ENCODE measurements at places on chromosomes 3 and 15.

DNA sequence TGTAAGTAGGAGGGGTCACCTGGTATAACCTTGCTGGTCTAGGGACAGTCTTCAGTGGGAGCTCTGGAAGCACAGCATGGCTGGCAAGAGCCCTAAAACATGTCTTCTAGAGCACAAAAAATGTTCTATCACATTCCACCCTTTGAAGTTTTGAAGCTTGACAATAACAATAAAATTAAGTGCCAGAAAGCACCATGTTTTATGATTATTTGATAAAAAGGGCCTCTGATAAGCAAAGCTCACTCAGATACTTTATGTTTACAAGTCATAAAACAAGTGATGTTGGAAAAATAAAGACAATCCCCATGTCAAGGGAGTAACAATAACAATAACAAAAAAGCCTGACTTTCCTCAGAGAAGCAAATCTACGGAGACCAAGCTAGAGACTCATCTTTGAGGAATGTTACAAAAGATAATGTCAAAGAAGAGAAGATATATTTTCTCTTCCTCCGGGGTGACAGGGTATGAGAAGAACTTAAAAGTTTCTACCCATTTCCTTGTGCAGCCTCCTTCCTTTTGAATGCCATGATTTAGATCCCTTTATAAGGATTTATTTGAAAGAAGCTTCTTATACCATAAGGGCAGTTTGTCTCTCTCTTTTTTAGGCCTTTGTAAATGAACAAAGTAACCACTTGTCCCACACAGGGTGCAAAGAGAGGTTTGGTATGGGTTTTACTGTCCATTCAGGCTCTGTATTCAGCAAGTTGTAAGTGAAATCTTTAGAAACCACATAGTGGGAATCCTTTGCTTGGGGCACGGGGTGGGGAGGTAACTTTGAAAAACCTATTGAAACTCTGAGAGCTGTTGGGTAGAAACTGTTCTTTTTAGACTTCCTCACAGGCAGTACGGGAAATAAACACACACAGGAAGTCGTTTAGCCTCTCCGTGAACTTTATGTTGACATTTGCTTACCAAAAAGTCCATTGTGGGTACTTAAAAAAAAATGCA, 109.6 kb upstream of the RBMS3 start:
- no peak for DNase-seq

DNA sequence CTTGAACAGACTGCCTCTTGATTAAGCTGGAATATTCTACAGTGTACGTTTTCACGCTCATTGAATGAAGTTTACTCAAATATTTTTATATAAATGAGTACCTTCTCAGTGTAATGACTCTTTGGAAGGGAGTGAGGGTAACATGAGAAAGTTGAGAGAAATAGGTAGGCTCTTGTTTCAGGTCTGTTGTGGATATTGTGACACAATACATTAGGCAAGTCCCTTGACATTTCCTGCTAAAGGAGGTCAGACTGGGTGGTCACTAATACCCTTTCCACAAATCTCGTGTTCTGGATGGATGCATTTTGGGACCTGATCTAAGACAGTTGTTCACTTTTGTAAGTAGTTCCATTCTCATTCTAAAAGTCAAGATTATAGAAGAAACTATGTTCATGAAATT, 324.8 kb upstream of the AZI2 start:
- no peak for DNase-seq

DNA sequence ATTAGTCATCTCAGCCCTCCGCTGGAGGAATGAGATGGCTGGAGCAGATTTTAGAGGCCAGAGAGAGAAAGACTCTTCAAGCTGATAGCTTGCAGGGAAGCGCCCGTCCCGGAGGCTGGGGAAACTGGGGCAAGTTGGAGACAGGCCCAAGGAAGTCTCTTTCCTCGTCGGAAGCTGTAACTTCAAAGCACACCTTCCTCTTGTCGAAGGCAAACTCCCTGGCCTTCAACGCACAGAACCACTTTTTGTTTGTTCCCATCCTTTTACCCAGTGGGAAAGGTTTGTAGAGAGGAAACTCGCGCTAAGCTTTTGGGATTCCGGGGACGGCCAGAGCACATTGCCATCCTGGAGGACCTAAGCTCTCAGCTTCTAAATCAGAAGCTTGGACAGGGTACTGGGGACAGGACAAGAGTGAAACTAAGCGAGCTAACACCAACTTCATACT, 900 bp upstream of the EOMES start:
- no peak for DNase-seq

DNA sequence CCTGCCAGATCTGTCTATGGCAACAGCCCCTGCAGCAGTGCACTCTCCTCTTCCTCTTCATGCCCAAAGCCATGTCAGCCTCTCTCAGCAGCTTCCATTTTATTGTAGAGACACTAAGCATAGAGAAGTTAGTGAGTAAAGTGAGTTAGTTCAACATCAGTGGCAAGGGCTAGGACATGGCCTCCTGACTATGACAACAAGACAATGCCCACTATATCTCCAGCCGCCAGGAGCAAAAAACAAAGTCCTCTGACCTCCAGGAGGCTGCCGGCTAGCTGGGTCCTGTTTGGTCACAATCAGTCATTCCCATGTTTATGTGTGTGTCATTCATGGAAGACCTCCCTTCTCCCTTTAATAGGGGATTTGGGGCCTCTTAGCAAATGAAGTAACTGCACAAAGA, 14.9 kb downstream of the NR1I2 start:
- DNase-seq, result no peak

DNA sequence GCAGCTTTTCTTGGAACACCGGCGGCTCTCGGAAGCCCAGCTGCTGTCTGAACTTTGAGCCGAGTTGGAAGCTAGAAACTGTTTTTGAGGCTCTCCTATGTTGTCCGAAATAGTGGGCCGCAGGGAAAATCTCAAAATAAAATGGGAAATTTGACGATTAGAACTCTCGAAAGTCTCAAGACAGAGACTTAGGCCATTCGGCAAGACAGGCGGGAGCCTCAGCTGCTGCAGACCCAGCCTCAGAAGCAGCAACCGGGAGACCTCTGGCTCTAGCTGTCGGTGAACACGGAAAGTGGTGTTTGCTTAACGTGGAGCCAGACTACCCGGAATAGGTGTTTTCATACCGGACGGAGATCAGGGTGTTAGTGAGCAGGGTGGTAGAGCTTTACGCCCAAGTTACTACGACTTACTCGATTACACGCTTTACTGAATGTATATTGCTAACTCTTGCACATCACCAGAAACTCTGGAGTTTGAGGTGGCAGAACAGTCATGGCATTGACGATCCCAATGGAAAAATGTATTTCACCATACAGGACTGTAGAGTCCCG, 357 bp upstream of the MAN2C1 start:
- DNase-seq, result no peak

GRCh38 chr15:86555939-86556338, 476.3 kb downstream of the AGBL1 start:
- DNase-seq, result no peak

DNA sequence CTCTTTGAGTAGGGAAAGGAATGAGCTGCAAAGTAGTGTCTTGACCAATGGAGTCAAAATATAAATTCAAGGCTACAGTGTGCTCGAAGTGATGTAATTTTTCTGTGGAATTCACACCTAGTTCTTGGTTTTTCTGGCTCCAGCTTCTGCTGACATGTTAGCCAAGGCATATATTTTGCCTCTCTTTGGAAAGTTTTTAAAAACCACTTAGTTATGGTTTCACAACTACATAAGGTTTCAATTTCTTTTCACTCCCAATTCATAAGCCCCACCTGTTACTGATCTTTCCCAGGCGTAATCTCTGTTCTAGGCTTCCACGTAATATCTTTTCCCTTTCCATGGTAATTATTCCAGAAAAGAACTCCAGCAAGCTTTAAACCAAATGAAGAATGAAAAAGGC, 46.9 kb downstream of the GADL1 start:
- DNase-seq, result no peak

- DNase-seq, result no peak
Measured at GRCh38 chr3:171959532-171960089, 79.8 kb upstream of the FNDC3B start.

DNA sequence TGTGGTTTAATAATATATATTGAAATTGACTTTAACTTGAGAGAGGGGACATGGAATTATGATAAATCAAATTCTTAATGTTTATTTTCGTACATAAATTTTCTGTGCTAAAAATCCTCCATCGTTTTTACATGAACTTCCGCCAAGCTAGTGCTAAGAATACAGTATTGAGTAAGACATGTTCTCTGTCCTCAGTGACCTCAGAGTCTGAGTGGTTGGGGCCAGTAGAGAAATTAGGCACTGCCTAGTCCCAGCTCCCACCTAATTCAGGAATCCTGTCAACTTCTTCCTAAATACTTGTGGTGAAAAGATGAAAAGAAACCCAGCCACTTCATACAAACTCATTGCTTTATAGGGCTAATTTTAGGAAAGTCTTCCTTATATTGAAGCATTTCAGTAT, 110.3 kb downstream of the PPP2R3A start:
- no peak for DNase-seq

- DNase-seq, result no peak
Measured at GRCh38 chr3:52848617-52849016, 13.8 kb upstream of the MUSTN1 start.

DNA sequence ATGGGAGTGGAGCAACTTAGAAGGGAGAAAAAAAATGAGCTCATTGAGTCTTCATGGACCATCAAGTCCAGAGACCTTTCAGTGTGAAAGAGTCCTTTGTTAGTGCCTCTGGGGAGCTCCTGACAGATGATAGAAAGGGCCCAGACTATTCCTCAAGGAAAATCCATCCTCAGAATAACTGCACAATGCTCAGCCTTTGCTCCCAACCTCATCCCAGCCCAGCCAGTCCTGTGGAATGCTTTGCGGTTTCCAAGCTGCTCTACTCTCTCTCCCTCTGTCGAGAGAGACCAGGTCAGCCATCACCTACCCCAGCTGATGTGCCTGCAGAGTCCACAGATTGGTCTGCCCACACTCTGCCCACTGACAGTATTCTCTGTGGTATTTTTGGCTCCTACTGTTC, 406.2 kb downstream of the MFSD1 start:
- DNase-seq, result no peak

DNA sequence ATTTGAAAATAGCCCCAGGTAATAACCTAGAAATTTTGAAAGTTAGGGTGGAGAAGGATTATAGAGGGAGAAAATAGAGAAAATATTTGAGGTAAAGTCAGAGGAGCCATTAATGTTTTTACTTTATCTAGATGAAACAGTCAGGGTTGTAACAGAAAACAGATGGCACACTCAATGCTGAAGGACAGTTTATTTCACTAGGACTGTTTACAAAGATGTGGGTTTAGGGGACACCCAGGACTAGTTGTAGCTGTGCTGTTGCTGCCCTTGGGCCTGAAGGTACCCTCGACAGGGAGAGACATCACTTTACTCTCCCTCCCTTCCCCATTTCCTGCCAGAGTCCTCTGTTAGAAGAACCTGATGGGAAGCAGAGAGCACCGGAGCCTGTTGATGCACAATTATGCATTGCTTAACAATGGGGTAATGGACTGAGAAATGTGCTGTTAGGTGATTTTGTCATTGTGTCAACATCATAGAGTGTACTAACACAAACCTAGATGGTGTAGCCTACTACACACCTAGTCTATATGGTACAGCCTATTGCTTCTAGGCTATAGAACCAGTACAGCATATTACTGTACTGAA, 103.8 kb downstream of the GALK2 start:
- DNase-seq, result no peak

GRCh38 chr3:50559702-50560101, 7.8 kb downstream of the C3orf18 start:
- DNase-seq, result no peak

DNA sequence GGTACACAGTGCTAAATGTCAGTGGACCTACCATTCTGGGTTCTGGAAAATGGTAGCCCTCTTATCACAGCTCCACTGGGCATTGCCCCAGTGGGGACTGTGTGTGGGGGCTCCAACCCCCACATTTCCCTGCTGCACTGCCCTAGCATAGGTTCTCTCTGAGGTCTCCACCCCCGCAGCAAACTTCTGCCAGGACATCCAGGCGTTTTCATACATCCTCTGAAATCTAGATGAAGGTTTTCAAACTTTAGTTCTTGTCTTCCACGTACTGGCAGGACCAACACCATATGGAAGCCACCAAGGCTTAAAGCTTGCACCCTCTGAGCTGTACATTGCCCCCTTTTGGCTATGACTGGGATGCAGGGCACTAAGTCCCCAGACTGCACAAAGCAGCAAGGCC, 788.2 kb upstream of the ALCAM start:
- DNase-seq, result no peak

Measured in stimulated activated CD8-positive, alpha-beta memory T cell treated with anti-CD3 and anti-CD28 coated beads, Interleukin-2, amount 100 ng/mL, for 1 hour (primary cell).